ENCODE measurements at places on chromosomes 5 and 9. TPM values are rescaled to one million over a fixed set of nuclear protein-coding genes. Genes with fewer than 3 reads are reported as not detected.

The LCP2 gene
- not detected for total RNA-seq

The C5orf52 gene
- total RNA-seq: not detected

The MYOT gene
- total RNA-seq: not detected

The RFESD gene
- 4.3 TPM for total RNA-seq

The CCDC171 gene
- total RNA-seq: 5.8 TPM

- no peak for DNase-seq
Observed at GRCh38 chr5:136149891-136150290, 17.2 kb downstream of the SMAD5 start.

DNA sequence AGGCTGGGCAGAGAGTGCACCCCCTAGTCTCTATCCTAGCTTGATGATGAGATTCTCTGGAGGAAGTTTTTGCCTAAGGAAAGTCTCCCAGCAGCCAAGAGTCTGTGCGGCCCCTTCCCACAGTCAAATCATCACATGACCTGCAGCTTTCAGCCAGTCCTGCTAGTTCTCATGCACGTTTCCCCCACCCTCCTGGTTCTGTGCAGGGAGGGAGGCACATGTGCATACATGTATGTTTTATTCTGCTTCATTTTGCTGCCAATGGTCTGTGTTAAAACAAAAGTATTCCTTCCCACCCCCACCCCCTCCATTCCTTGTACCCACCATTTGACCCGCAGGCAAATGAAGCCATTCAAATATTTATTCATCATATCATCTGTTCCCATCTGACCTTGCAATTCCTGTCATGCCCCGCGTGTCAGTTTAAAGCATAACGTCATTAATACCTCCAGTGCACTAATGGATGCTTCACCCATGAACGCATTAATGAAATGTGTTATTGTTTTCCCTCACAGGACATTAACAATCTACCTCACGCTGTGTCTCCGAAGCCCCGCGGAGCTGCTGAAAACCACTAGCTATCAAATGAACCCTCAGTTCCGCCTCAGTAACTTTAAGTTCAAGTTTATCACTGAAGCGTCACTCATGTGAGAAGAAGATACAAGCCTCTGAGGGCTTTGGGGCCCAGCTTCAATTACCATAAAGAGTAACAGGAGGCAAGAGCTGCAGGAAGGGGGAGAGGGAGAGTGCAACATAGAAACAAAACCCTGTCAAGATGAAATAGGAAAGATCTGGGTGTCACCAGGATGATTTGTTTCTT, 139.6 kb downstream of the RASEF start:
- DNase-seq: no peak

- no peak for DNase-seq
Observed at GRCh38 chr5:8349855-8350254, 480.9 kb downstream of the MTRR start.

DNA sequence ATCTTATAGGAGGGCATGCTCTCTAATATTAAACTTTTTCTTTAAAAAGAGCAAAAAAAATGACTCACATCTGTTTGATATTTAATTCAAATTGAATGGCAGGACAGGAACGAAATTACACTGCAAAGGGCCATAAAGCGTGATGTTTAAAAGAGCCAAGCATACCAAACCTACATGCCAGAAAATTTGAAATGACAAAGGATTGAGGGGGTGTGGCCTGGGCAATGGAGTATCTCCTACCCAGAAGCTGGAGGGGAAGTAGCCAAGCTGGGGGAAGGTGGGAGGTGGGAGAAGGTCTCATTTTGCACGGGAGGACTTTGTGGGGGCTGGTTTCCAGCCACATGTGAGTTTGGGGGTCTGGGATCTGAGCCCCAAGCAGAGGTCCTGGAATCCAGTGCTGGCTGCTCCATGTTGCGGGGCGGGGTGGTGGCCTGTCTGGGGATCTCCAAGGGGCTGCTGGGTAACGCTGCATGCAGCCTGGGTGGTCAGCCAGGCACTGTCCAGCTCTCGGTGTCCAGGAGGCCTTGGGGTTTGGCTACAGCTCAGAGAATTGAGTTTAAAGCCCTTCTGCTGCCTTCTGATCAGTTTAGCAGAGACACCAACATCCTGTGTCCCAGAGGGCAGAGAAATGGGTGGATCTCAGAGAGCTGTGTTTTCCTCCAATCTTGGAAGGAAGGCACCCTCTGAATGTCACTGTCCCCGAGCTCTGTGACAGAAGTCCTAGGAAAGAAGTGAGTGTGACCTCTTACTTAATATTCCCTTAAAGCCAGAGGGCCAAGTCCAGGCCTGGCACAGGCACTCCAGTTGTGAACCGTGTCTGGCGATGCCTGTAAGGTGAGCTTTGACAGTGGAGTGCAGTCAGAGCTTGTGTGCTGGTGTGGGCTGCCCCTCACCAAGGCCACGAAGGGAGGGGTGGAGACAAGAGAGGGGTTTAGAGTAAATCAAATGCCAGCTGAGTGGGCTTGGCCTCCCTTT, 7.6 kb downstream of the DCANP1 start:
- peak; percentile 17 for DNase-seq

DNA sequence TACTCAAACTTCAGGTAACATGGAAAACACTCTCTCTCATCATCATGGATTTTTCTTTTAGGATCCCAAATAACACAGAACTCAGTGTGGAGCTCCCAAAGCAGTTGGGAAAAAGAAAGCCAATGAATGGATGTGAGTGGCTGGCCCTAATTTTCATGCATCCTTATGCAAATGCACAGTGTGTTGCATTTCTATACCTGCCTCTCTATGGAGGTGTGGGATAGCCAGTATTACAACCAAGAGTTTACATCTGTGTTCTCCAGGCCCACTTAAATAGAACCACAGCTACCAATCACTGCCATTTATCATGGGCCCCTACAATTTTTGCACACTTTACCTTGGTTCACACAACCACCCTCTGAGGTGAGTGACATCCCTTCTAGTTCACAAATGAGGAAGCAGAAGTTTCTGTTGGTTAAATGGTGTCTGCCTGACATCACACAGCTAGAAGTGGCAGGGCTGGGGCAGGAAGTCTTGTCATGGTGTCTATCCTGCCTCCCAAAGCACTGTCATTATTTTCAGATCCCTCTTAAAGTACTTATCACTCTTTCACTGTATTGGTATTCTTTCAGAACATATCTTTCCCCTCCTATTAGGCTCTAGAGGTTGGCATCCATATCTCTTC, 17.3 kb downstream of the MAMDC2 start:
- no peak for DNase-seq

DNA sequence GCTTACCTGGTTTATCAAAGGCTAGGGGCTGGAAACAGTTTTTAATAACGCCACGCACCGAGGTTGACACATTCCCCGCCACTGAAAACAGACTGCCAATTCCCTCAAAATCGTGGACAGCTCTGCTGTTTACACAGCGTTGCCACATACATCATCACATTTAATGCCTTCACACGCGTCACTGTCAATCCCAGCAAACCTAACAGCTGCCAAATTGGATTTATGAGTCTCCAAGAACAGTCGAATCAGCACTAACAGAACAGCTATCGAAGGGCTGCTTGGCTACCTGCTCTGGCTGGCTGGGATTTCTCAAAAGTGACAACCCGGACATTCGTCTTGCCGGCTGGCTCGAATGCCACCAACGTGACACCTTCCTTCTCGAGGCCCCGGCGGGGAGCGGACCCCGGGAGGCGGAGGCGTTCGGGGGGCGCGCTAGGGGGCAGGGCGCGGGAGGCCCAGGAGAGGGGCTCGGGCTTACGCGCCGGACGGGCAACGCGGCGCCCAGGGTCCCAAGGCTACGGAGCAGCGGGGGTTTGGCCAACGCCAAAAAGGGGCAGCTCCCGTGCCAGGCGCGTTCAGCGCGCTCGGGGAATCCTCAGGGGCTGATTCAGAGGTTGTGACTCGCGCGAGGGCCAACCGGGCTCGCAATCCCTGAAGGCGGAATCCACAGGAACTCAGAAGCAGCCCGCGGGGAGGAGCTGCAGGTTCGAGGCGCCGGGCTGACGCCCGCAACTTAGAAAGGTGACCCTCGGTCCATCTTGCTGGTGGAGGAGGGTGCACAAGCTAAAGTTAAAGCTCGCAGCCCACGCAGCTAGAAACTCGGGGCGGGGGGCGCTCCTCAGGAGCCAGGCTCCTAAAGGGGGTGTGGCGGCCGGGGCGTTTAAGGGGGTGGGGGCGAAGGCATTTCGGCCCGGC, 1.2 kb downstream of the CDC14B start:
- peak; percentile 93 for DNase-seq

GRCh38 chr5:97383996-97384395, 200.9 kb upstream of the RIOK2 start:
- DNase-seq: no peak

GRCh38 chr9:14106699-14107098, 207.2 kb downstream of the NFIB start:
- DNase-seq: no peak

- no peak for DNase-seq
Observed at GRCh38 chr5:109868737-109869136, 179.0 kb downstream of the MAN2A1 start.

GRCh38 chr5:179142434-179143198, 82.4 kb downstream of the ZNF354C start:
- peak; percentile 94 for DNase-seq

All from osteoblast (primary cell).